Activated naive CD8-positive, alpha-beta T cell treated with anti-CD3 and anti-CD28 coated beads, Interleukin-2, amount 10 ng/mL, durations not matched to agents 7 days and 5 days (primary cell): ENCODE measurements at places on chromosomes 4 and X. TPM values are rescaled to one million over a fixed set of nuclear protein-coding genes. Genes with fewer than 3 reads are reported as not detected.

GRCh38 chrX:1242891-1243402 lies 25.7 kb upstream of the CSF2RA start:
- no peaks in the 10 kb centered on the region for H3K36me3 ChIP-seq
- peaks cover 12% of the 10 kb centered on the region for H3K4me1 ChIP-seq
- H3K4me3 ChIP-seq, result peak overlapping the region; percentile 20
- no peak for DNase-seq
- peak overlapping the region; percentile 19 for H3K27ac ChIP-seq

GRCh38 chrX:150207733-150208132 lies 155.4 kb upstream of the MAMLD1 start:
- no peak for DNase-seq
- no peak overlapping the region for H3K4me3 ChIP-seq
- H3K36me3 ChIP-seq, result no peaks in the 10 kb centered on the region
- H3K4me1 ChIP-seq, result no peaks in the 10 kb centered on the region
- H3K27ac ChIP-seq, result no peak overlapping the region

GRCh38 chr4:118087366-118087765 lies 53.1 kb downstream of the NDST3 start:
- peaks cover 2% of the 10 kb centered on the region for H3K27me3 ChIP-seq
- no peaks in the 10 kb centered on the region for H3K36me3 ChIP-seq
- H3K4me3 ChIP-seq, result no peak overlapping the region
- no peak overlapping the region for H3K27ac ChIP-seq

- H3K36me3 ChIP-seq, result no peaks in the 10 kb centered on the region
- no peaks in the 10 kb centered on the region for H3K27me3 ChIP-seq
- no peaks in the 10 kb centered on the region for H3K4me1 ChIP-seq
- H3K27ac ChIP-seq, result no peak overlapping the region
Observed at GRCh38 chr4:156673483-156673882, 298.1 kb downstream of the PDGFC start.

GRCh38 chr4:173490256-173490655 lies 39.8 kb downstream of the HAND2 start:
- H3K4me3 ChIP-seq, result no peak overlapping the region
- H3K27me3 ChIP-seq, result peaks cover 13% of the 10 kb centered on the region
- H3K36me3 ChIP-seq, result no peaks in the 10 kb centered on the region

DNA sequence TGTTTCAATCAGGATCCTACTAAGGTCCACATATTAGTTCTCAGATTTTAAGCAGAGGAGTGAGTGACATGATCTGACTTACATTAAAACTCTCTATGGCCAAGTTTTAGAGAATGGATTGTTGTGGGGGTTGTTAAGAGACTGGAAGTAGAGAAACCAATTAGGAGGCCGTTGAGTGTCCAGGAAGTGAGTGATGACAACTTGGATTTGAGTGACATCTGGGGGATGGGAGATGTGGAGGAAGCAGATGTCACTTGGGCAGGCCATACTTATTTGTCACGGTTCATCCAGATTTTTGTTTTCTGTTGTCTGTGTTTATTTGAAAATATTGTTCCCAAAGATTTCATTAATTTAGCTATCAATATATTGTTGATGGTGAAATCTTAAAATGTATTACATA lies 28.3 kb downstream of the ADD1 start:
- H3K27me3 ChIP-seq, result no peaks in the 10 kb centered on the region
- H3K4me3 ChIP-seq, result peak overlapping the region; percentile 55
- H3K36me3 ChIP-seq, result peaks cover 20% of the 10 kb centered on the region

- H3K27ac ChIP-seq, result no peak overlapping the region
- no peak overlapping the region for H3K4me3 ChIP-seq
- DNase-seq, result no peak
Observed at GRCh38 chr4:95165926-95166524, 382.7 kb downstream of the UNC5C start.

- no peak overlapping the region for H3K27ac ChIP-seq
- no peaks in the 10 kb centered on the region for H3K4me1 ChIP-seq
- no peak overlapping the region for H3K4me3 ChIP-seq
- no peak for DNase-seq
Observed at GRCh38 chr4:27974339-27974738, 1113.7 kb downstream of the STIM2 start.

DNA sequence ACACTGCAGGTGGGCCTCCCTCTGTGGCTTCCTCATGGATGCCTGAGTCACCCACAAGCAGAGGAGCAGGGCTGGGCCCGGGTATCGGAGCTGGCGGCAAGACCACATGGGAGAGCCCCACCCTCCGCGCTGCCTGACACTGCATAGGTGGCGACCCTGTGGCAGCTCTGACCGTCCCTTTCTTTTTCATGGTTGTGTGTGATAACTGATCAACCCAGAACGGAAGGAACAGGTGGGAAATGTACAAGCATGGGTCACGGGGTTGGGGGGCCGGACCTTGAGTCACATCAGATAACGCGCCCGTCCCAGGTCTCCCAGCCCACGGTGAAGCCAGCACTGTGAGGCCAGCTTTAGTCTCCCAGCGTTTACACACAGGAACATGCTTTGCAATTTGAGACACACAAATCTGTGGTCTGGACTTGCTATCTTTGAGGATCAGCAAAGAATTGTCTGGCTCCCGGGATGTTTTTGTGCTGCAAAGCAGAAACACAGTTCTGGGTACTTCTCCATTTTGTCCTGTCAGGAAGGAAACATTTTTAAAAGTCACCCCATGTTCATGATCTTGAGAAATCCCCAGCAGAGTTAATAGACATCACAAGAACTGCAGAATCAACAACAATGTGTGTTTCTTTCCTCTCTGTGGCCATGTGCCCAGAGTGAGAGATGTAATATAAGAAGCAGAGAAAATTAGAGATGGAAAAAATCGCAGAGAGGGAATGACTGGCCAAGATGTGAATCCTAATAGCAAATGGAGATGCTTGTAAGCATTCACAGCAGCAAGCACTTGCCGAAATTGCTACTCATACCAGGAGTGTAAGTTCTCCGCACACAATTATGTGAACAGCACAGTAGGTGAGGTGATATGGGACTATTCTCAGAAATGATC lies 70.1 kb upstream of the CBR4 start:
- no peak overlapping the region for H3K27ac ChIP-seq
- H3K36me3 ChIP-seq, result no peaks in the 10 kb centered on the region
- peaks cover 9% of the 10 kb centered on the region for H3K4me1 ChIP-seq
- DNase-seq, result no peak
- peak overlapping the region; percentile 59 for H3K4me3 ChIP-seq

DNA sequence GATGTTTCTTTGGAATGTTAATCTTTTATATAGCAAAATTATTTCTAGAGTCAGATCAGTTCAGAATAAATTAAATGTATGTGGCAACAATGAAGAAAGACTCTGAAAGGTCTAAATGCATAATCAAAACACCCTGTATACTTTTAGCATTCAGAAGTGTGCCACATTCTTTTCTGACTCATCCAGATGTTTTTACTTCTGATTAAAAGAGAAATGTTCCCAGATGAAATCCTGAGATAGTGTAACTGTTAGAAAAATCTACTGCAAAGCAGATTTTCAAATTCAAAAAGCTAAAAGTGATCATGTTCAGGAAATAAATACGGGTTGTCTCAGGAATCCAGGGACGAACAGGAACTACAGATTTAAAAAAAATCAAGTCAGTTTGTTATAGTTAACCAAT lies 241.4 kb downstream of the GRIA3 start:
- no peak overlapping the region for H3K27ac ChIP-seq
- no peaks in the 10 kb centered on the region for H3K36me3 ChIP-seq
- no peak overlapping the region for H3K4me3 ChIP-seq

- no peak for DNase-seq
- no peak overlapping the region for H3K4me3 ChIP-seq
- H3K27ac ChIP-seq, result no peak overlapping the region
Observed at GRCh38 chr4:65437102-65437501, 233.2 kb downstream of the EPHA5 start.

DNA sequence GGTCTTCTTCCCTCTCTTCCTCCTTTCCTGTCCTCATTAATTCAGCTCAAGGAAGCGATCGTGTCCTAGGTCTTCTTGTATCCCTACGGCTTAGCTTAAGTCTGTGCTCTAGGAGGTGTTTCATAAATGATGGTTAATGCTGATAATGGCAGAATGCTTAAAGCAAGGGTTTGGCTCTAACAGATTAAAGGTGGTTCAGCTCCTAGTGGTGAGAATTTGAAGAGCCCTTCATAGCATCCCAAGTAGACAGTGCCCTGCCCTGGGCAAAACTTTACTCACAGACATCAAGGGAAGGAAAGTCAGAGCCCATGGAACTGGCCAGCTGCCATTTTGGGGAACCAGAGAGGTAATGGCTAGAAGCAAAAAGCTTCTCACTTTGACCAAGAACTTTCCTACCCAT lies 47.0 kb upstream of the PGRMC1 start:
- H3K27ac ChIP-seq, result no peak overlapping the region
- H3K36me3 ChIP-seq, result no peaks in the 10 kb centered on the region
- no peaks in the 10 kb centered on the region for H3K27me3 ChIP-seq
- H3K4me1 ChIP-seq, result no peaks in the 10 kb centered on the region
- H3K4me3 ChIP-seq, result no peak overlapping the region

DNA sequence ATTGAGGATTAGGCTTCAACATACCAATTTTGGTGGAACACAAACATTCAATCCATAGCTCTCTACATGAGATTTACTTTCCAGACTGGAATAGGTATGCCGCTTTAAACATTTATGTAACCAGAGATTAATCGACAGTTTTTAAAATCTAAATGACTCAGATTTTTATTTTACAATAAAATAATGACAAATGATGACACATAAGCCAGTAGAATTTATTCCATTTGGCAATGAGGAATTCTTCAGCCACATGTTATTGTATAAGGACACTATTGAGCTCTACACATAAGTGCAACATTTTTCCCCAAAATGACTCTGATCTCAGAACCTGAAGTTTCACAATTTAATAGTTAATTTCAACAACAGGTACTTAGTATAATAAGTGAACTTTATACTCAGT lies 227.0 kb upstream of the PRPS2 start:
- no peak overlapping the region for H3K4me3 ChIP-seq
- H3K27ac ChIP-seq, result no peak overlapping the region
- no peaks in the 10 kb centered on the region for H3K4me1 ChIP-seq
- no peak for DNase-seq

GRCh38 chrX:63250253-63250868 lies 100.8 kb downstream of the SPIN4 start:
- no peak overlapping the region for H3K27ac ChIP-seq
- H3K4me3 ChIP-seq, result no peak overlapping the region
- H3K4me1 ChIP-seq, result peaks cover 1% of the 10 kb centered on the region
- DNase-seq, result no peak
- no peaks in the 10 kb centered on the region for H3K27me3 ChIP-seq
- no peaks in the 10 kb centered on the region for H3K36me3 ChIP-seq

- DNase-seq, result no peak
- no peaks in the 10 kb centered on the region for H3K4me1 ChIP-seq
- no peaks in the 10 kb centered on the region for H3K36me3 ChIP-seq
- H3K27ac ChIP-seq, result no peak overlapping the region
- peaks cover 28% of the 10 kb centered on the region for H3K27me3 ChIP-seq
- no peak overlapping the region for H3K4me3 ChIP-seq
Observed at GRCh38 chr4:150231107-150231770, 153.0 kb downstream of the DCLK2 start.

DNA sequence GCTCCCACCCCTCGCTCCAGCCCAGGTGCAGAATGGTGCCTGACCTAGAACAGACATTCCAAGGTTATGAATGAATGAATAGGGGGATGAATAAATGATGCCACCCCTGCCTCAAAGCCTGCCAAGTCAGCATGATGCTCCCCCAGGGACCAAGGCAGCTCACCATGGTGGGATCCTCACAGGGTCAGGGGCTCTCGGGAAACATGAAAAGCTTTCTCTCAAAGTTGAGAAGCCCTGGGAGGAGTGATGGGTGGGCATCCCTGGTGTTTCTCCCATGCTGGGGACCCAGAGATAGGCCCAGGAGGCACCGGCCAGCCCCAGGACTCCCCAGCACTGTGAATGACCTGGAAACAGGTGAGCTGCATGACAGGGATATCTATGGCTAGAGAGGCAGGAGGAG lies 58.9 kb downstream of the HTRA3 start:
- no peak overlapping the region for H3K27ac ChIP-seq
- H3K36me3 ChIP-seq, result no peaks in the 10 kb centered on the region
- DNase-seq, result no peak
- H3K4me3 ChIP-seq, result no peak overlapping the region

DNA sequence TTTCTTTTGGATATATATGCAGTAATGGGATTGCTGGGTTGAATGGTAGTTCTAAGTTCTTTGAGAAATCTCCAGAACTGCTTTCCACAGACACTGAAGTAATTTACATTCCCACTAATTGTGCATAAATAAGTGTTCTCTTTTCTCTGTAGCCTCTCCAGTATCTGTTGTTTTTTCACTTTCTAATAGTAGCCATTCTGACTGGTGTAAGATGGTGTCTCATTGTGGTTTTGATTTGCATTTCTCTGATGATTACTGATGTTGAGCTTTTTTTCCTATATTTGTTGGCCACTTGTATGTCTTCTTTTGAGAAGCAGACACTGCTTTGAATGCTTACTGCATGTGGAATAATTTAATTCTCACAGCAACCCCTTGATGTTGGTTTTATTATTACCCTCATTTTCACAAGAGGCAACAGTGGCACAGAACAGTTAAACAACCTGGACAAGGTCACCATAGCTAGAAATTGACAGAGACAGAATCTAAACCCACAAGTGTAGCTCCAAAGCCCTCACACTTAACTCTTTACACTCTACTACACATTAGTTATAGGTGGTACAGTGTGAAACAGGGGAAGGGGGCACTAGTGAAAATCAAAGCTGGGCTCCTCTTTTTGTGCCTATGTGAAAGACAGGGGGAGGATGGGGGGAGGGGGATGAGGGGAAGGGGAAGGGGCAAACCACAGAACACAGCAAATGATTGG lies 96.1 kb downstream of the REELD1 start:
- no peaks in the 10 kb centered on the region for H3K27me3 ChIP-seq
- no peak overlapping the region for H3K4me3 ChIP-seq
- H3K36me3 ChIP-seq, result peaks cover 5% of the 10 kb centered on the region
- no peaks in the 10 kb centered on the region for H3K4me1 ChIP-seq
- DNase-seq, result no peak
- H3K27ac ChIP-seq, result no peak overlapping the region

DNA sequence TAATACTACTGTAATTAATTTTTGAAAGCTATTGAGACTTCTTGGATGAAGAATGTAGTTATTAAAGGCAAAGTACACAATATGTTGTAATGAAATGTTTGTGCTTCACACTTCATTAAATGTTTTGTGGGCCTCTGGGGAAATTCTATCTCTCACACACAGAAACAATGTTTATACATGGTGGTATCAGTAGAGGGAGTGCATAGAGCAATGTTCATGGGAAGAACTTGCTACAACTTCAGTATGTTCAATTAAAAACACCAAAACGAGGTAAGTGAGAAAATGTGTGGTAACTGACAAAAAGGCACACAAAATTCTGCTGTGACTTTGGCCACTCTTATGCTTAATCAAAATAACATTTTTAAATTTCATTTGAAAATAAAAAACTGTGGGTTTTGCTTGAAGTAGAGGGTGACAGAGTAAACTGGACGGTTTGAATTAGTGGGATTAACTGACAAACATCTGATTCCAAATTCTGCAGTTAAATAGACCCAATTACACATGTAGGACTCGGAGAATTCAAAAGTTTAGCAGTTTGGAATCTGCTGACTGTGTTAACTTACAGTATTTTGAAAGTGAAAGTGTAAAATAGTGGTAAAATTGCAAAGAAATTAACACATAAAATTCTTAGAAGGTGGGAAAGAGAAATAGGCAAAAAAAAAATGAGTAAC lies 111.4 kb upstream of the TTC29 start:
- H3K4me3 ChIP-seq, result peak overlapping the region; percentile 80
- H3K27ac ChIP-seq, result peak overlapping the region; percentile 86
- H3K36me3 ChIP-seq, result no peaks in the 10 kb centered on the region
- no peak for DNase-seq
- H3K27me3 ChIP-seq, result peaks cover 5% of the 10 kb centered on the region

Gene DNAAF6
- not detected for total RNA-seq

Gene HSFX2
- 0.28 TPM for total RNA-seq

Gene PCDH19
- not detected for total RNA-seq

Gene SRPX2
- not detected for total RNA-seq

Gene POLR2B
- total RNA-seq, result 117 TPM

Gene AADAT
- total RNA-seq, result not detected
